ENCODE measurements at places on chromosomes 13 and 19. TPM values are rescaled to one million over a fixed set of nuclear protein-coding genes. Genes with fewer than 3 reads are reported as not detected.

Gene CD70
- total RNA-seq = 8.1 TPM

Gene DMPK
- 95.0 TPM for total RNA-seq

Gene SIRT2
- 57.1 TPM for total RNA-seq

DNA sequence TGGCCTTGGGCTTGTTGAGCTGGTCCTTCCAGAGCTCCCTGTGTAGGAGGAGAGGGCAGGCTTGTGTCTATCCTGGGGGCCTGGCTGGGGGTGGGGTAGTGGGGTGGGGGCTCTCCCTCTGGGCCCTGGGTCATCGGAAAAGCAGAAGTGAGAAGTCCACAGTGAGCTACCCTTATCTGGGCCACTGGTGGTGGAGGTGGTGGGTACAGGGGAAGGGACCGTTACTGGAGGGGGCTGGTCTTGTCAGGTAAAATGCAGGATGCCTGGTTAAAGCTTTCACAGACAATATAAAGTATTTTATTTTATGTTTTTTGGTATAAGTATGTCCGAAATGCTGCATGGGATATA, 342 bp upstream of the SIGLEC10 start:
- H3K27me3 ChIP-seq = no peaks in the 10 kb centered on the region
- DNase-seq = no peak
- H3K4me3 ChIP-seq = no peak overlapping the region
- H3K4me1 ChIP-seq = no peaks in the 10 kb centered on the region
- no peak overlapping the region for H3K27ac ChIP-seq

Gene ANO8
- 16.8 TPM for total RNA-seq

Gene DLEU7
- total RNA-seq = not detected

DNA sequence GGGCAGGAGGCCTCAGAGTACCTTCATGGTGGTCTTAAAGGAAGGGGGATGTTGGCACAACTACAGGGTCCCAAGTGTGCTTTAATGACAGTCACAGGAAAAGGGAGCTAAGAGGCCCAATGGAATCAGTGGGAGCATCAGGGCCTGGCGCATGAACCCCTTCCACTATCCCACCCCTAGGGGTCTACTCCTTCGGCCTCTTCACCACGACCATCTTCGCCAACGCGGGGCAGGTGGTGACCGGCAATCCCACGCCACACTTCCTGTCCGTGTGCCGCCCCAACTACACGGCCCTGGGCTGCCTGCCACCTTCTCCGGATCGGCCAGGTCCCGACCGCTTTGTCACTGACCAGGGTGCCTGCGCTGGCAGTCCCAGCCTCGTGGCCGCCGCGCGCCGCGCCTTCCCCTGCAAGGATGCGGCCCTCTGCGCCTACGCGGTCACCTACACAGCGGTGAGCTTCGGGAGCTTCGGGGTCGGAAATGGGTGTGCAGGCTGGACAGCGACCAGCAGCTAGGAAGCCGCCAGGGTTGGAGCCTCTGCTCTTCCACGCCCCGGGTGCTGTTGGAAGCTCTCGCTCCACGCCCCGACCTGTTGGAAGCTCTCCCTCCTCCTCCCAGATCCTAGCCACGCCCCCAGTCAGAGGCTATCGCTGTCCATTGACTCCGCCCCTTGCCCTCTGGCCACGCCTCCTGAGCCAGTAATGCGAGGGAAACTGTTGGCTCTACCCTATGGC, 6.0 kb downstream of the PLPPR2 start:
- DNase-seq = no peak
- no peak overlapping the region for H3K4me3 ChIP-seq
- H3K27ac ChIP-seq = no peak overlapping the region
- peaks cover 31% of the 10 kb centered on the region for H3K36me3 ChIP-seq
- peaks cover 11% of the 10 kb centered on the region for H3K4me1 ChIP-seq

GRCh38 chr19:48999481-49000325, 6.0 kb downstream of the RUVBL2 start:
- no peak for DNase-seq
- H3K4me1 ChIP-seq = peaks cover 15% of the 10 kb centered on the region
- no peaks in the 10 kb centered on the region for H3K27me3 ChIP-seq
- H3K36me3 ChIP-seq = peaks cover 8% of the 10 kb centered on the region
- no peak overlapping the region for H3K4me3 ChIP-seq

DNA sequence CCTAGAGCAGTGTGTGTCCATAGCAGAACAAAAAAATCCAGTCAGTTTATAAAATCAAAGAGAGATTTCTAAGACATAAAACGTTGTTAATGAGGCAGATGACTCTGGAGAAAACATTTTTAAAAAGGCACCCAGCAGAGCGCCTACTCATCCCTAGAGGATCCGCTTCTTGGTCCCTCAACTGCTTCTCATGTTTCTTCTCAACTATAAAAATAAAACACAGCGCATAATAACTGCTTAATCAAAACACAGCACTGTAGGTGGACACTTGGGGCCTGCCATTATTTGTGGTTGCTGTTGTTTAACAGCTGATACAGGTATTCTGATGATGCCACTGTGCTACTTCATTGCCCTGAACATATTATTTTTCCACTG, 347.9 kb downstream of the FGF9 start:
- no peak overlapping the region for H3K27ac ChIP-seq
- H3K27me3 ChIP-seq = no peaks in the 10 kb centered on the region
- peaks cover 13% of the 10 kb centered on the region for H3K4me1 ChIP-seq
- H3K4me3 ChIP-seq = no peak overlapping the region
- DNase-seq = no peak

- DNase-seq = no peak
- H3K36me3 ChIP-seq = peaks cover 53% of the 10 kb centered on the region
- no peaks in the 10 kb centered on the region for H3K27me3 ChIP-seq
- peaks cover 10% of the 10 kb centered on the region for H3K4me1 ChIP-seq
- H3K4me3 ChIP-seq = no peak overlapping the region
These were observed 16.3 kb upstream of the TEX29 start for GRCh38 chr13:111304041-111304544.

Gene CATSPERD
- not detected for total RNA-seq

Gene FAM124A
- 2.4 TPM for total RNA-seq

Gene PRR36
- total RNA-seq = 0.38 TPM

GRCh38 chr13:96500953-96501352, 411.0 kb downstream of the HS6ST3 start:
- H3K36me3 ChIP-seq = no peaks in the 10 kb centered on the region
- no peak overlapping the region for H3K4me3 ChIP-seq
- H3K4me1 ChIP-seq = no peaks in the 10 kb centered on the region
- no peak for DNase-seq

Gene FFAR1
- total RNA-seq = not detected

GRCh38 chr13:22812793-22813192, 368.0 kb upstream of the SGCG start:
- peaks cover 20% of the 10 kb centered on the region for H3K4me1 ChIP-seq
- H3K27me3 ChIP-seq = no peaks in the 10 kb centered on the region
- no peak overlapping the region for H3K4me3 ChIP-seq
- no peaks in the 10 kb centered on the region for H3K36me3 ChIP-seq
- no peak overlapping the region for H3K27ac ChIP-seq
- DNase-seq = no peak

GRCh38 chr19:543910-544608, at the start of gene GZMM:
TSS of gene GZMM (plus strand) at chr19:544053. CDS start at chr19:544072, 19 bp downstream.
- no peak within 1 kb of the TSS for H3K27ac ChIP-seq
- peaks cover 3% of the 10 kb centered on the region for H3K36me3 ChIP-seq
- H3K4me1 ChIP-seq = no peaks in the 10 kb centered on the region
- H3K4me3 ChIP-seq = no peak within 1 kb of the TSS
- DNase-seq = no peak
- H3K27me3 ChIP-seq = no peaks in the 10 kb centered on the region

DNA sequence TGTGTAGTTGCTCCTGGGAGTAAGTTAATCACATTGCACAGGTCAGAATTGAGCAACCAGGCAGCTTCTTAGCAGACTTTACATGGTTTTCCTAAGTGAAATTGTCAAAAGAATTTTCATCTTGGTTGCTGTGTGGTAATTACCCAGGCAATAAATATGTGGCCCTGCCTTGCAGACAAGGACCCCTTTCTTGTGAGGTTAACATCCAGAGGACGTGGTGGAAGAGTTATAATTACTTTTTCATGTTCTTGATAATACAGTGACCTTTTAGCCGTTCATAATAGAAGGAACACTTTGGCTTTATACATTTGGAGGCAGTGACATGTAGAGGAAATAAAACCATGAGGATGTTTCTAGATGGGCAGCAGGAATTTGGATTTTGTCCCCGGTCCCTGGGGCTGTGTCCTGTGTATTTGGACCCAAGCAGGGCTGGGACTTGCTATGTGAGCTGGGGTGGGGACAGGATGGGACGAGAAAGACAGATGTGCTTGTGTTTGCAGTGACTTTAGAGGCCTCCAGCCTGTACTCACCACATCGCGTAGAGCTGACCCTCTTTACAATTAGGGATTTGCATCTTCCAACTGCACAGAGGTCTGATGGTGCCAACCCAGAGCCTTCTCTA, 156.2 kb downstream of the STK24 start:
- no peaks in the 10 kb centered on the region for H3K27me3 ChIP-seq
- DNase-seq = no peak
- H3K27ac ChIP-seq = no peak overlapping the region
- no peak overlapping the region for H3K4me3 ChIP-seq
- peaks cover 61% of the 10 kb centered on the region for H3K36me3 ChIP-seq

- H3K27ac ChIP-seq = peak overlapping the region; percentile 45
- no peak overlapping the region for H3K4me3 ChIP-seq
- peaks cover 30% of the 10 kb centered on the region for H3K36me3 ChIP-seq
- DNase-seq = no peak
- H3K27me3 ChIP-seq = no peaks in the 10 kb centered on the region
These were observed 5.6 kb downstream of the SNRPA start for GRCh38 chr19:40756502-40757110.

Gene ANKRD24
- total RNA-seq = 0.47 TPM

DNA sequence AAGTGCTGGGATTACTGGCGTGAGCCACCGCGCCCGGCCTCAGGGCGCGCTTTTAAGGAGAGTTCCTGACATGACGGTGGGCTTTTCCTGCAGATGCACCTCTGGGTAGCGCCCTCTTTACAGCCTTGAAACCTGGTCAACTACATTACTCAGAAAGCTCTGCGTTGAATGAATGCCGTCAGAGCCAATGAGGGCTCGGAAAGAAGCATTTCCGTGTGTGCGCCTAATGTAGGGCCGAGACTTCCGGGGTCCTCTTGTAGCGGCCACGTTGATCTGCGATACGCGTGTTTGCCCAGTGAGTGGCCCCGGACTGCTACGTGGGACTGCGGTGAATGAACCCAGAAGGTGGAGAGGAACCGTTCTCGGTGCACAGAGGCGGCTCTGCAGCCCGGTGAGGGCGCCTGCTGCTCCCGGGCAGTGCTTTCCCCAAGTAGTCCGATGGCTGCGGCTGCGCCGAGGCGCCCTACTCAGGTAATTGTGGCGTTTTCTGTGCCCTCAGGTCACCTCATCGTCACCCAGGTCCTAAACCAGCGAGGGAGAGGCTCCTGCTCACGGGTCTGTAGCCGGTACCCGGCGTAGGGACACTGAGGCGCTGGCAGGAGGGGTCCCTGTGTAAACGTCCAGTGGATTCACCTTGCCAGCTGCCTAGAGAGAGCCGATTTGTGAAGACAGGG, 4.9 kb upstream of the ZNF552 start:
- DNase-seq = no peak
- H3K4me1 ChIP-seq = peaks cover 43% of the 10 kb centered on the region
- H3K4me3 ChIP-seq = peak overlapping the region; percentile 90
- peaks cover 8% of the 10 kb centered on the region for H3K36me3 ChIP-seq
- H3K27ac ChIP-seq = peak overlapping the region; percentile 96
- no peaks in the 10 kb centered on the region for H3K27me3 ChIP-seq

Gene ATP4B
- not detected for total RNA-seq

Gene PRODH2
- not detected for total RNA-seq

- no peaks in the 10 kb centered on the region for H3K27me3 ChIP-seq
- DNase-seq = no peak
- no peaks in the 10 kb centered on the region for H3K36me3 ChIP-seq
- no peak overlapping the region for H3K4me3 ChIP-seq
- no peak overlapping the region for H3K27ac ChIP-seq
These were observed 1055.6 kb downstream of the PCDH17 start for GRCh38 chr13:58687148-58687547.

DNA sequence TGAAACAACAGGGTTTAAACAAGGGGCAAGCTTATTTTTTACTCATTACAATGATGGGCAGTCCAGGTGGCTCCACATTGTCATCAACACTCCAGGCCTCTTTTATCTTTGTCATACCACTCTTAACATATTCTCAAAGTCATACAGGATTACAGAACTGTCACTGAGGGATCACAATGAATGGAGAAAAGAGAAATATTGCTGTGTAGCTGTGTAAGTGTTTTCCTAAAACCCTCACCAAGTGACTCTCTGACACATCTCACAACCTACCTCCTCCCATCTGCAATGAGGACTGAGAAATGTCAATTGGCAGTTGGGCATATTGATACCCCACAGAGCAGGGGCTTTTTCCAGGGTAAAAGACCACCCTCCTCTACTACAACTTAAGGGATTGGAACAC, 562.1 kb downstream of the TBC1D4 start:
- H3K27me3 ChIP-seq = no peaks in the 10 kb centered on the region
- peaks cover 1% of the 10 kb centered on the region for H3K36me3 ChIP-seq
- DNase-seq = no peak
- H3K27ac ChIP-seq = no peak overlapping the region

DNA sequence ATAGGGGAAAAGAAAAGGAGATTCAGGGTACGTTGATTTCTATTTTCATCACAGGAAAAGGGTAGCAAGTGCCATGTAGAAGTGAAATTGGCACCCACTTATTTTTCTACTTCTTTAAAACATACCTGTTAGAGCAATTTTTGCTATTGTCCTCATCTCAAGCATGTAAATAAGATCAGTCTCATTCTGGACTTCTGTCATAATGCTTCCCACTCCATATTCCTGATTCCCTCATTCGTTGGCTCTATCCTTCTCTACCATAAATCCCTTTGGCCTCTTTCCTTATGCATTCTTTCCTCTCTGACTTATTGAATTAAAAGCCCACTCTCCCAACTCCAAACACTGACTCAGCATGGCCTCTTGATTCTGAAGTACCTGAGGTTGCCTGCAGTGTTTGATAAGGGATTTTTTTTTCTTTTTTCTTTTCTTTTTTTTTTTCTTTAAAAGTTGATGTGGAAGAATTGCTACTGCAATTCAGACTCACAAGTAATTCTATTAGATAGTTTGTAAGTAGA, 465.7 kb downstream of the SLITRK6 start:
- H3K4me3 ChIP-seq = no peak overlapping the region
- H3K27ac ChIP-seq = no peak overlapping the region
- H3K4me1 ChIP-seq = peaks cover 3% of the 10 kb centered on the region
- H3K27me3 ChIP-seq = no peaks in the 10 kb centered on the region
- DNase-seq = no peak

DNA sequence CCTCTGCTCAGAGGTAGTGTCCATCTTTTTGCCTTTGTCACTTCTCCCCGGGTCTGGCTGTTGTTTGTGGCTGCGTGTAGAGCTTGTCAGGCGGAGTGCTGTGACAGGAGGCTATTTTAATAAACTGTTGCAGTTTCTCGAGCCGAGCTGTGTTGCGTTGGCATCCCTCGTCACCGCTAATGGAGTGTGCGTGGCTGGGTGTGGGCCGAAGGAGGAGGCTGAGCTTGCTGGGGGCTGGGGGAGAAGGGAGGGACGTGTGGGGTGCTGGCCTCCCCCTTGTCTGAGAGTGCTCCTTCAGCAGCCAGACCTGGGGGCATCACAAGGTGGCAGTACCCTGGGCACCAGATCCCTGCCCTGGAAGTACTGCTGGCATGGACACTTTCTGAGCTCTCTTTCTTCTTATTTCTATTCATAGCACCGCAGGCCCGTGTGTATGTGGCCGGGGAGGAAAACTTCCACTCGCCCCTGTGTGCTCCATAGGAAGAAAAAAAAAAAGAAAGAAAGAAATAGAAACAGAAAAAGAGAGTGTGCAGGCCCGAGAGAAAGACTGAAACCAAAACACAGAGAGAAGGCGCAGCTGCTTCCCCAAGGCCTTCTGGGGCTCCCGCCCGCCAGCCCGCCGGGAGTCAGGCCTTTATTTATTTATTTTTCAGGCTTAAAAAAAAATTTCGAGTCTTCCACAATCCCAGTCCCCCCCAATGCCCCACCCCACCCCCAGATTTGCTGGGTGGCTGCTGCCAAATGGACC, 27.0 kb downstream of the NFIX start:
- peaks cover 30% of the 10 kb centered on the region for H3K36me3 ChIP-seq
- DNase-seq = no peak
- peak overlapping the region; percentile 57 for H3K4me3 ChIP-seq
